D341Med (cell line): ENCODE measurements at places on chromosomes 5 and 9.
A peak's percentile ranks its signal among the peaks of the same experiment; 100 is the strongest.

GRCh38 chr5:107483231-107484024 lies 187.3 kb downstream of the EFNA5 start:
- peak; percentile 76 for DNase-seq

GRCh38 chr5:140214831-140215230 lies 39.8 kb downstream of the CYSTM1 start:
- DNase-seq: no peak

- no peak for DNase-seq
These were observed 79.6 kb upstream of the CDK20 start for GRCh38 chr9:88053856-88054501.

DNA sequence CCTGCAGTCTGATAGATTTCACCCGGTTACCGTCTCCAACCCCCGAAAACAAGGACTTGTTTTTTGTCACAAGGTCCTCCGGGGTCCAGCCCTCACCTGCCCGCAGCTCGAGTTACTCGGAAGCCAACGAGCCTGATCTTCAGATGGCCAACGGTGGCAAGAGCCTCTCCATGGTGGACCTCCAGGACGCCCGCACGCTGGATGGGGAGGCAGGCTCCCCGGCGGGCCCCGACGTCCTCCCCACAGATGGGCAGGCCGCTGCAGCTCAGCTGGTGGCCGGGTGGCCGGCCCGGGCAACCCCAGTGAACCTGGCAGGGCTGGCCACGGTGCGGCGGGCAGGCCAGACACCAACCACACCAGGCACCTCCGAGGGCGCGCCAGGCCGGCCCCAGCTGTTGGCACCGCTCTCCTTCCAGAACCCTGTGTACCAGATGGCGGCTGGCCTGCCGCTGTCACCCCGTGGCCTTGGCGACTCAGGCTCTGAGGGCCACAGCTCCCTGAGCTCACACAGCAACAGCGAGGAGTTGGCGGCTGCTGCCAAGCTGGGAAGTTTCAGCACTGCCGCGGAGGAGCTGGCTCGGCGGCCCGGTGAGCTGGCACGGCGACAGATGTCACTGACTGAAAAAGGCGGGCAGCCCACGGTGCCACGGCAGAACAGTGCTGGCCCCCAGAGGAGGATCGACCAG lies 121.3 kb downstream of the DAB2IP start:
- no peak for DNase-seq

DNA sequence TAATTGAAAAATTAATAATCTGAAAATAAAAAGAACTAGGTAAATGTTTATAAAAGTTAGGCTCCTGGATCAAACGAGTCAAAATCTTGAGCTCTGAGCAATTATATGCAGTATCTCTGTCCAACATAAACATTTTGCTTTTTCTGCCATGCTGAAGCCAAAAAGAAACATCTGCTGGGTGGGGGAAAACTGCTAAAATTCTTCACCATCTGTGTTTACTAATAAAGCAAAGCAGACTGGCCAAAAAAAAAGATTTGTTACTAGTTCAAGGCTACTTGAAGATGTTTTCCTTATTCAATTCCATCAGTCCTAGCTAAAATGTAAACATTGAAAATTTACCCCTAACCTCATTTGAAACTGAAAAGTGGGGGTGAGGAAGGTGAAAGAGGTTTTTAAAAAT lies 29.7 kb downstream of the GTF3C4 start:
- no peak for DNase-seq

- no peak for DNase-seq
These were observed 64.5 kb downstream of the SERINC5 start for GRCh38 chr5:80191397-80191796.

GRCh38 chr5:154227090-154227489 lies 36.6 kb downstream of the GALNT10 start:
- no peak for DNase-seq

DNA sequence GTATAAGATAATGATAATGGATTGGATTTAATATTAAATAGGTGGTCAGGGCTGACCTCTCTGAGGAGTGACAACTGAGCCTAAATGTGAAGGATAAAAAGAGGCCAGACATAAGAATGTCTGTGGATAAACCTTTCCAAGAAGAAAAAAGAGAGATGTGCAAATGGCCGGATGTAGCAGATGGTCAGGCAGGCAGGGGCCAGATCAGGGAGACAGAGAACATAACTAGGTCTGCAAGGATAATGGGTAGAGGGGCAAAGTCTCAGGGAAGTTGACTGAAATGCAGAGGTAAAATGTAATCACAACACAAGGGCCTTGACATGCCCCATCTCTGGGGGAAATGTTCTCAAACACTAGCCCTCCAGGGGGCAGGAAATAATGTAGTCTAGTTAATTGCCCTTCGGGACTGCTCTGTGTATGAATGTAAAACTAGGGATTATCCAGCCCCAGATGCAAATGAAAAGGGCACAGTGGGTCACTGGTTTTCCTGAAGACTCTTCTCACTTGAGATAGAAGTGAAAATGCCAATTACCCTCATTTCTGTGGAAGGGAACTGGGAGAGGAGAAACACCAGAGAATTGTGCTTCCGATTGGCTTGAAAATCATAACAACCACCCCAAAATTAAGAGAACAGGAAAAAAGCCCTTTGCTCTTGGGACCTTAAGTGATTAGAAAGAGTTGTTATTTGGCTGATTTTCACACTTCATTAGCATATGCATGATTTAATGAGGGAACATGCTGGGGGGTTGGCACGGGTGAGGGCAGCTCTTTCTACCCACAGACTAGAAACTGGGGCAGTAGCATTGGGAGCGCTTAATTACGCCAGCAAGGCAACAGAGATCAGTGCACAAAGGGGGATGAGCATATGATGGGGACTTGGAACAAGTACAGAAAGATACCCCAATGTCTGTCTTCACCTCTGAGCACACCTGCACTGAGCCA lies 88.6 kb downstream of the PPP2R2B start:
- DNase-seq: no peak

GRCh38 chr5:7728076-7728475 lies 122.9 kb downstream of the CFAP90 start:
- no peak for DNase-seq

- peak; percentile 27 for DNase-seq
These were observed 4.6 kb downstream of the IER5L start for GRCh38 chr9:129173296-129174101.

GRCh38 chr9:70581214-70581954 lies 166.9 kb upstream of the KLF9 start:
- no peak for DNase-seq

- no peak for DNase-seq
These were observed 564.4 kb upstream of the NUDT12 start for GRCh38 chr5:104126980-104127379.

GRCh38 chr9:34106110-34106509 lies 20.4 kb downstream of the DCAF12 start:
- no peak for DNase-seq

DNA sequence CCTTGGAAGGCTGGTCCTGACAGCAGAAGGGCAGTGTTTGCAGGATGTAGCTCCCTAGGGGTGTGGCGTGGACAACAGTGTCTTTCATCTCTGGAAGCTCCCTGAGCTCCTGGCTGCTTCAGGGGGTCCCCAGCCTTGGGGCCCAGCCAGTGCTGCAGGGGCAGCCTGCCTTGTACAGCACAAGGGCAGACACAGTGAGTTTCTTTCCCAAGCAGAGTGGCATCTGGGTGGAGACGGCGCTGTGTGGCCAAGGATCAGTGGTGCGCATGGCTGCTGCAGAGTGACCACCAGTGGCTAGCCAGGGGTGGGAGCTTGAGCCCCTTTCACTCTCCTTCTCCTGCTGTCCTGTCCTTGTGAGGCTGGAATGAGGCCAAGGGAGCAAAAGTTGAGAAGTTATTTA lies 7.6 kb upstream of the IRX4 start:
- no peak for DNase-seq

- no peak for DNase-seq
These were observed 586.3 kb upstream of the FAM174A start for GRCh38 chr5:99948850-99949249.

DNA sequence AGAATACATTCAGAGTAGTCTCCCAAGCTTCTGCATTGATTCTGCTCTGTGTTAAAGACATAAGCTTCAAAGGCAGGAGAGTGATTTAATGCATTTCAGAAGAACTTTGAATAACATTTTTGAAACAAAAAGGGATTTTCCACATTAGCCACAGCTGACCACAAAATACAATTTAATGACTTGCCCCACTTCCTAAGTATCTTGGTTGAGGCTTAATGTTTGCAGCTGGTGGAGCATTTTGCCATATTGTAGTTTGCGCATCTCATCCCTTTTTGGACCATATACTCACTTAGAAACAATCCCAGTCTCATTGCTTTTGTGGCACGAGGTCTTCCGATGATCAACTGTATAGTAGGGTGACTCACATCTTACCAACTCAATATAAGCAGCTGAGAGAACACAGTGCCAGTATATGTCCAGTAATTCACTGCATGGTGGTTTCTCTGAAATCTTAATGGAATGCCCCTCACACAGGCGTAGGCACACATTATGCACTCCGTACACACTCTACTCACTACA lies 455.8 kb upstream of the PTGER4 start:
- no peak for DNase-seq

- no peak for DNase-seq
These were observed 476.1 kb upstream of the ACO1 start for GRCh38 chr9:31908158-31908890.

- DNase-seq: no peak
These were observed 164.0 kb upstream of the ZNF608 start for GRCh38 chr5:124910354-124911016.

GRCh38 chr5:149605998-149606724 lies 24.9 kb downstream of the ARHGEF37 start:
- DNase-seq: no peak

- peak; percentile 42 for DNase-seq
These were observed 393.6 kb upstream of the IZUMO3 start for GRCh38 chr9:24939109-24939850.

GRCh38 chr9:34256987-34257585 lies 72.0 kb downstream of the KIF24 start:
- DNase-seq: no peak

DNA sequence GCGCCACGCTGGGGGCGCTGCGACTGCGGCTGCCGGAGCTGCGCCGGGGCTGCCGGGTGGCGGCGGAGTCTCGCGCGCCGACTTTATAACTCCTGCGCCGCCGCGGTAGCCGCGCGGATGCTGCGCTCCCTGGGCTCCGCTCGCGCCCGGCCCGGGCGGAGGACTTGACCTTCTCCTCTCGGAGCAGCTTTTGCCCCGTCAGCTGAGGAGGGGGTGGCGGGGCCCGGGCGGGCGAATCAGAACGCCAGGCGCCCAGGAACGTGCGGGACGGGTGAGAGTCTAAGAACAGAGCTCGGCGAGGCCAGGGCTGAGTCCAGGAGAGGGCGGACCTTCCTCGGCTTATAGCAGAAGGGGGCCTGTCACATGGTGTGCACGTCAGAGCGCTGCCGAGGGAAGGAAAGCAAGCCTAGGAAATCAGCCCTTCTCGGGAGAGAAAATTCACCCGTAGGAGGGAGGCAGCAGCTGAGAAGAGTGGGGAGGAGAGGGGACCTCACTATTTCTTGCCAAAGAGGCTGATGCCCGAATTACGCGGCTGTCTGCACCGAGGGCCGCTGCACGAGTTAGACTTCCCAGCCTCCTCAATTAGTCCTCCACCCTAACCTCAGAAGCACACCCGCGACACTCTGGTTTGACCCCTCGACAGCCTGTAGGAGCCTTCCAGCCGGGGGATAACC lies at the start of gene FOXD1:
Gene FOXD1, minus strand, starts transcription at position 315 of the 674 bp plus-strand sequence. CDS start 415 bp downstream, outside the sequence.
- DNase-seq: peak; percentile 81

DNA sequence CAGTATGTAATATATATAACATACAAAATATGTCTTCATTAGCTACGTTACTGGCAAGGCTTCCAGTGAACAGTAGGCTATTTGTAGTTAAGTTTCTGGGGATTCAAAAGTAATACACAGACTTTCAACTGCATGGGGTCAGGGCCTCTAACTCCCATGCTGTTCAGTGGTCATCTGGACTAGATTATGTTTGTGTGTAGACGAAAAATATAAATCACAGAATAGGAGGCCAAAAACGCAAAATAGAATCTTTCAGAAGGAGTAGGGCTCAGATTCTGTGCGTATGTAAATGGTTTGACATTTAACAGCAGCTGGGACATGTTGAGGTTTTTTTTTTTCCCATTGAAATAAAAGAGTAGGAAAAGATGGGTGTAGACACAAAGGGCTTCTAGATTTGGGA lies 1048.7 kb upstream of the WWC1 start:
- DNase-seq: no peak

DNA sequence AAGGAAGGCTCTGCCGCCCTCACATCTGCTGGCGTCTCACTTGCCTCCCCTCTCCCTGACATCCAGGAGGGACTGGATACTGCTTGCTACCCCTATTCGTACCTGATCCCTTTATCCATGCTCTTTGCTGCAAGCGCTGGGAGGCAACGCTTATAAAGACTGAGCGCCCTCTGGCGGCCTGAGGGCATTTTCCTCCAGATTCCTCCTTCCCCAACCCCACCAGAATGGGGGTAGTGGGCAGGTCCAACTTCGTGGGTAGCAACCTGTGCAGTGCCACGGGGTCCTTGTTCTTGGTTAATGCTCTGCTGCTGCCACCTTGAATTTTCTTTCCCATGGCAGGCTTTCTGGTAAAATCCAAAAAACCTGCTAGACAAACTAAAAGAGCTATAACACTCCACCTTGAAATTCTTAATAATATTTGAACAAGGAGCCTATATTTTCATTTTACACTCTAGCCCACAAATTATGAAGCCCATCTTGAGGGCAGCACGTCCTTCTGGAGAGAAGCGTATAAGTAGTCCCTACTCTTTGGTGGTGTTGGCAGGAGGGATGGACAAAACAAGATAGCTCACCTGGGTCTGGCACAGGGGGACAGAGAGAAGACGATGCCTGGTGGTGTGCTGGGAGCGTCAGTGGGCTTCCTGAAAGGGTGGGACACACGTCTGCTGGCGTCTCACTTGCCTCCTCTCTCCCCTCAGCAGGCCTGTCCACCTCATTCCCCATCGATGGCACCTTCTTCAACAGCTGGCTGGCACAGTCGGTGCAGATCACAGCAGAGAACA lies 52.5 kb downstream of the JADE2 start:
- DNase-seq: peak; percentile 84

DNA sequence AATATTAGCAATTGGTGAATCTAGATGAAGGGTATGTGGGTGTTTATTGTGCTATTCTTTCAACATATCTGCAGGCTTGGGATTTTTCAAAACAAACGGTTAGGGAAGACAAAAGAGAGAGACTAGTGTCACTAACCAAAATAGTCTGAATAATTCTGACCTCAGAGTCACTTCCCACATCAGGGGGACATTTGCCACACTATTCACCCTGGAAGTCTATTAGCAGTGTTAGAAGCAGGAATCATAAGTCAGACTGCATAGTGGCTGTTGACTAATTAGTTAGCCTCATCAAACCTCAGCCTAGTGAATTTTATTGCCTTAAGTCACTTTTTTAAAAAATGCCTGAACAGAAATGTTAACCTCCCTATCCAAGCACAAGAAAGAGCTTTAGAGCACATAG lies 169.2 kb upstream of the RGMB start:
- DNase-seq: no peak

DNA sequence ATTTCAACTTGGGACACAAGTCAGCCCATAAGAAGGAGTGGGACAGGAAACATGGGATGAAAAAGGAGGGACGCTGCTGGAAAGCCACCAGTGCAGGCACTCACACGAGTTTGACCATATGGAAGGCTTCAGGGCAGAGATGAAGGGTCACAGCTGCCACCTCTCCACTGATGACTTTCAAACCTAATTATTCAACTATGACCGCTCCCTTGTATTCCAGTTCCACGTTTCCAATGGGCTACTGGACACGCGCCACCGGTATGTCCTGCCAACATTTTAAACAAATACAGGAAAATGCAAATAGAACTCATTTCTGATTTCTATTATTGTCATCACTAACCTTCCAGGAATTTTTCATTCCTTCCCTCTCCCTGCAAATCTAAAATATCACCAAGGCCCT lies 134.7 kb downstream of the SLC1A3 start:
- no peak for DNase-seq
